ENCODE measurements at places on chromosomes 13 and 19.

DNA sequence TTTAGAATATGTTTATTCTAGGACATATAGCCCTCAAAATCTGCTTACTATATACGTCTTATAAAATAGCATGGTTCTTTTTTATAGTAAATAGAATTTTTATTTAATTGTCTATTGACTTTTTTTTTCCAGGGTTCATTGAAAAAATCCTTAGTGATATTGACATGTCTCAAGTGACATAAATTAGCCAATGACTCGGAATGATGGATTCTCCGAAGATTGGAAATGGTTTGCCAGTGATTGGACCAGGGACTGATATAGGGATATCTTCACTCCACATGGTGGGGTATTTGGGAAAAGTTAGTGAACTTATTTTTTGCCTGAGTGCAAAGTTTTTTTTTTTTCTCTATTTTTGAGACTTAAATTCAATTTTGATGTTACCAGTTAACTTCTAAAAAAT lies 3.2 kb downstream of the USPL1 start:
- no peak for DNase-seq

GRCh38 chr19:36059180-36059910 lies 4.6 kb downstream of the WDR62 start:
- no peak for DNase-seq

GRCh38 chr19:44025217-44025936 lies at the start of gene ZNF222:
Gene ZNF222 (plus strand): TSS chr19:44025379. CDS start chr19:44025437, 58 bp downstream.
- DNase-seq: peak; percentile 63

GRCh38 chr19:39355253-39355652 lies 13.0 kb downstream of the SAMD4B start:
- peak; percentile 62 for DNase-seq

Data from C1 segment of cervical spinal cord (tissue), 14 donors.